ENCODE measurements at places on chromosomes 3 and 15.

DNA sequence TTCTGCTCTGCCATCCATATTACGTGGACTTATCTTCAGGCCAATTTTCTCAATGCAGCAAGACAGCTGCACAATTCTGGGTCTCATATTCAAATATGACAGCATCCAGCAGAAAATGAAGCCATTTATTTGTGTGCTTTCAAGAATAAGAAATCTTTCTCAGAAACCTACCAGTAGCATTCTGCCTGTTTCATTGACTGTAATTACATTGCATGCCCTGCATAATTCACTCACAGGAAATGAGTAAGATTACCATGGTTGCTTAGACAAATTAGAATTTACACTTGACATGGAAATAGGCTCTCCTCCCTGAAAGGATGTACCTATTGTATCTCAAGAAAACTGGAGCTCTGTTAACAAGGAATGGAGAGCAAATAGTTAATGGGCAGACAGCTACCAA lies 346.6 kb upstream of the DCBLD2 start:
- no peak for DNase-seq

DNA sequence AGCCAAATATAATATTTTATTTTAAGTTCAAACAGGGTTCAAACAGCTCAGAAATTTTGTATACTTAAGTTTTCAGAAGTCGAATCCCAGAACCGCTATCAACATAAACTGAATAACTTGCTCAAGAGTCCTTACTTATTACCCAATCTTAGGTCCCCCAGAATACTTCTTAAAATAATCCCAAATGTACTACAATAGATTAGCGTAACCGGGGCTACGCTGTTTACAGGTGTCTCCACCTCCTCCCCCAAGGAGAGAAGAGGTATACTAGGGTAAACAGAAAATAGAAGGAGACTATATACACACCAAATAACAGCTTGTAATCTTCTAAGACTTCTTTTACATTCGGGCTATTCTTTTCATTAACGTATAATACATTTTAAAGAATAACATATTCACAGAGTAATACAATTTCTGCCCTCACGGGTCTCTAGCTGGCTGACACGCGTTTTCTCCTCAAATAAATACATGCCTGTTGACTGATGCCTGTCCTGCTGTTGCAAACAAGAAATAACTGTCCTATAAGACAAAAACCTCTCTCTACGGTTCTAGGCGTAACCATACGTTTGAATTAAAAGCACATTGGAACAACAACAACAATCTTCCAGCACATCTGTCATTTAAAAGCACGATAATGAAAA lies 1.3 kb downstream of the DENND4A start:
- peak; percentile 67 for DNase-seq

- peak; percentile 17 for DNase-seq
Observed at GRCh38 chr3:197854596-197855343, 63.7 kb downstream of the LRCH3 start.

GRCh38 chr15:85615930-85616329 lies 178.8 kb downstream of the KLHL25 start:
- peak; percentile 68 for DNase-seq

DNA sequence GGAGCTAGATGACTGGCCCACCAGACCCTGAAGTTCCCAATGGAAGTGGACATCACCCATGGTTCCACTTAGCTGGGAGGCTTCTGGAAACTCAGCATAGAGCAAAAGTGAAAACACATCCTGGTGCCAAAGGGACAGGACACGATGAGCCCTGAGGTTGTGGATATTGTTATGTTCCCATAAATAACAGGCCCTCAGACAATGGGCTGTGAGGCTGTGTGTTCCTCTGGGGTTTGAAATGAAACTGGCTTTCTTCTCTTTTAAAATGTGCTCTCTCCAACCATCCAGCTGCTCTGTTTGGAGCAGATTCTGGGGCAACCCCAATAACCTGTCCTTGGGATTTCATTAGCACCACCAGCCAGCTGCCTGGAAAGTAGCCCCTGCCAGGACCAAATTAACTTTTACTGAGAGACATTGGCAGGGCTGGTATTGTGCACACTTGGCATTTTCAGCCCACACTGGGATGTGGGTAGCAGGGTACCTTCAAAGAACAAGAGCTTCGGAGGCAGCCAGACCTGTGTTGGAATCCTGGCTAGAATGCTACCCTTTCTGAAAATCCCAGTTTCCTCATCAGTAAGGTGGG lies 97.5 kb downstream of the DNAJB8 start:
- no peak for DNase-seq

- DNase-seq, result no peak
Observed at GRCh38 chr3:66304293-66304692, 83.5 kb downstream of the SLC25A26 start.

- peak; percentile 64 for DNase-seq
Observed at GRCh38 chr3:141360888-141361598, 7.3 kb upstream of the ZBTB38 start.
